ENCODE measurements at places on chromosomes 12 and 14.

GRCh38 chr14:30908826-30909225 lies 34.5 kb downstream of the COCH start:
- DNase-seq, result no peak

DNA sequence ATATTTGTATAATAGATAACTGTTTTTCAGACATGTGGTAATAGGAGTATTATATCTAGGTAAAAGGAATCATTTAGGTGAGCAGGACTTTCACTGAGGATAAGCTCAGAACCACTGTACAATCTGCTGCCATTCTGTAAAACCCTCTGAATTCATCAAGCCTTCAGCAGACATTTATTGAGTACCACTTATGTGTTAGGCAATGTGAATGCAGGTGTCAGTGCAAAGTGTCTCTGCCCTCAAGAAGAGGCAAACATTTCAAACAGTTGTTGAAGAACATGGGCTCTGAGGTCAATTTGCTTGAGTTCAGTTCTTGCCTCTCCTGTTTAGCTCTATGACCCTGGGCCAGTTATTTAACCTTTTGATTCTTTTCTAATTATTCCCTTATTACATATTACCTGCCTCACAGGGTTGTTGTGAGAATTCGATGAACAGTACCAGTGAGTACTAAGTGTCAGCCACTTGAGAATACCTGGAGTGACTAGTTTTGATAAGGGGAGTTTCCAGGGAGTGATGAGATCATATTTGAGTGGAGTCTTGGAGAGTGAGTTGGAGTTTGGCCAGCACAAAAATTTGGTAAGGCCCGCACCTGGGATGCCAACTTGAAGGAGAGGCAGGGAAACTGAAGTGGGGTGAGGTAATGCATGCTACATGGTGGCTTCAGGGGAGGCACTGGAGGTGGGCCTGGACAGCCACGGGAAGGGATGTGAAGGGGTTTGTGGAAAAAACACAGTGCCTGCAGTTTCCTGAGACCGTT lies 33.7 kb downstream of the RASSF8 start:
- DNase-seq, result no peak

GRCh38 chr14:41549282-41549681 lies 57.4 kb upstream of the LRFN5 start:
- DNase-seq, result no peak

DNA sequence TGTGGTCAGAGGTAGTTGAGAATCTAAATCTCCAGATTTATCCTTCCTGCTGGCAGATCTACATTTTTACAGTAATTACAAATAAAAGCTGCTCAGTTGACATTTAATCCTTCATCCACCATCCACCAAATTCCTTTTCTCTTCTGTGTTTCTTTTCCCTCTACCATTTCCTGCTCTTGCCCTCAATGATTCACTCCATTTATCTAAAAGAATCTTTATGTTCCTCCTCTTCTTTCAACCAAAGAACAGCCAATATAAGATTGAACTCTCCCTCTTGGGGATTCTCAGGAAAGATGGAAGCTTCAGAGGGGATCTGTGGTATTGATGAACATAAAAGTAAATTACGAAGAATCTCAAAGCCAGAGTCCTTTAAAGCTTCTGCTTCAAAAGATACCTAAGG lies 4.4 kb downstream of the MAP4K5 start:
- DNase-seq, result peak; percentile 54

GRCh38 chr14:71597955-71598660 lies 334.1 kb upstream of the RGS6 start:
- DNase-seq, result no peak

DNA sequence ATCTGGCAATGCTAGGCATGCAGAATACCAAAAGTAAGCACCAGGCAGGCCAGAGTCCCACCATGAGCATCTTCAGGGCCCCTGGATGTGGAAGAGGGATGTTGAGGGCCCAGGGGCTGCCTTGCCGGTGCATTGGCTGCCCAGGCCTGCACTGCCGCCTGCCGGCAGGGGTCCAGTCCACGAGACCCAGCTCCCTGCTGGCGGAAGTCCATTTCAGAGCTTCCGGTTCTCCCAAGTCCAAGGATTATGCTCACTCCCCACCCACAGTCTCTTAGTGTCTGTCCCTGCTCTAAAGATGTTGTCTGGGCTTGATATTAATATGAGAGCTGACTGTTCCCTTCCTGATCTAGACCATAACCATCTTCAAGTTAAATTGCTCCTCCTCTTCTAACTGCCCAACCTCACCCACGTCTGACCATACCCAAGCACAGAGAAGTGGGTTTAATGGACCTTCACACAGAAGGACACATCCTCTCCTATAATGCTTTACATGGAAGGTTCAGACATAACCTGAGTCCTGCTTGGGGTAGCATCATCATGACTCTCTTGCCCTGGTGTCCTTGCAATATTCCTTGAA lies 117.4 kb downstream of the DAD1 start:
- peak; percentile 7 for DNase-seq

DNA sequence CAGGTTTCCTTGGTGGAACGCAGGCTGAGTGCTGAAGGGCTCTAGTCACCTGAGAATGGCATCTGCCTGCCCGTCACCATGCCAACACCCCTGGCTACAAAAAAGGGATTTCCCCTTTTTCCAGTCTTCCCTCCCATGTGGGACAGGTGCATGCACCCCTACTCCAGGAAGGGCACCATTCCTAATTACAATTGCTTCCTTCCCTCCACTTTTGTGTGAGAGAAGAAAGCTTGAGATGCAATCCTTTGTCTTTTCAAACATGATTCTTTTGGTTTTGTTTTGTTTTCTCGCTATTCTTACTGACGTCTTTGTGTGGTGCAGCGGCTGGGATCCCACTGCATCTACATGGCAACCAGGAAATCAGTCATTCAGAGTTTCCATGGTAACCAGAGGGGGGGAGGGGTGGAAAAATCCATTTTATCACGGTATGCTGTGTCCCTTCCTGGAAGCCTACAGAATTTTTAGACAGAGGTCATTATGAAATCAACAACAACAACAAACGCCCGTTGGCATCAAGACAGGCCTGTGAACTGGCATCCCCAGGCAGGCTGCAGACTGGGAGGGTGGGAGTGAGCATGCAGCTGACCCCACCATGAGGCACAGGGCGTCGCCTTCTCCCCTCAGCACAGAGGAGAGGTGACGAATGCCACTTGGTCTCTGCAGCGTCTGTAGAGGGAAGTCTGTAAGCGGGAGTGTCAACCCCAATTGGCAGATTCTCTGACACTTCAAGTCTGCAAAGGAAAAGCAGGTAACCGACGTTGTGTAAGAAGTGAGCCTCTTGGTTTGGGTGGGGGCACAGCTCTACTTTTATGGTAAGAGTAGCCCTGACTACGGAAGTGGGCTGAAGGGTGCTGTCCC lies 13.6 kb upstream of the GNG2 start:
- peak; percentile 3 for DNase-seq

DNA sequence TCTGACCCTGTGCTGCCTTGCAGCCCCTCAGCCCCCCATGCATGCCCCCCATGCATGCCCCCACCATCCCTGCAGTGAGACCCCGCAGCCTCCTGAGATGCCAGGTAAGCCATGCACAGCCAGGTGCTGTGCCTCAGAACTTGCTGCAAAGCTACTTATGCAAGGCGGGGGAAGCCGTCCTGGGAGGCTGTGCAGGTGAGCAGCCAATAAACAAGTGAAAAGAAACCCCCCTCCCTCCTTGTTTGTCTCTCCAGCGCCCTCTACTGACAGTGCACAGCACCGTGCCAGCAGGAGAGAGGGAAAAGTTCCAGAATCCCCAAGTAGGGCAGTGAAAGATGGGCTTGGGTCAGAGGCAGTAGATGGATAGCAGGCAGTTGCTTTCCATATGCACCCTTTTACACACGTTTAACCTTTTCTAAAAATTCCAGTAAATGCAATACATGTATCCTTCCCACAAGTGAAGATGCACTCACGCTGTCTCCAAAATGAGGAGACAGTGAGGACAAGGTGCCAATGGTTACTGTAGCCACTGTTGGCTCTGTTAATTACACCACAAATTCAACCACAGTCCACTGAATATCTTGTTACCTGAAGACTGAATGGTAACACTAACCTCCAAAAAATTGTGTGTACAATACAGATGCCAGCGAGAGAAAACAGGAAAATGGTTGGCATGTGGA lies 18.0 kb downstream of the TNFAIP2 start:
- DNase-seq, result no peak

- DNase-seq, result peak; percentile 32
Measured at GRCh38 chr14:50045039-50045711, 71.2 kb downstream of the VCPKMT start.

GRCh38 chr12:126389220-126389841 lies 1324.1 kb downstream of the AACS start:
- no peak for DNase-seq

GRCh38 chr12:124359671-124360581 lies 65.0 kb downstream of the RFLNA start:
- DNase-seq, result no peak

DNA sequence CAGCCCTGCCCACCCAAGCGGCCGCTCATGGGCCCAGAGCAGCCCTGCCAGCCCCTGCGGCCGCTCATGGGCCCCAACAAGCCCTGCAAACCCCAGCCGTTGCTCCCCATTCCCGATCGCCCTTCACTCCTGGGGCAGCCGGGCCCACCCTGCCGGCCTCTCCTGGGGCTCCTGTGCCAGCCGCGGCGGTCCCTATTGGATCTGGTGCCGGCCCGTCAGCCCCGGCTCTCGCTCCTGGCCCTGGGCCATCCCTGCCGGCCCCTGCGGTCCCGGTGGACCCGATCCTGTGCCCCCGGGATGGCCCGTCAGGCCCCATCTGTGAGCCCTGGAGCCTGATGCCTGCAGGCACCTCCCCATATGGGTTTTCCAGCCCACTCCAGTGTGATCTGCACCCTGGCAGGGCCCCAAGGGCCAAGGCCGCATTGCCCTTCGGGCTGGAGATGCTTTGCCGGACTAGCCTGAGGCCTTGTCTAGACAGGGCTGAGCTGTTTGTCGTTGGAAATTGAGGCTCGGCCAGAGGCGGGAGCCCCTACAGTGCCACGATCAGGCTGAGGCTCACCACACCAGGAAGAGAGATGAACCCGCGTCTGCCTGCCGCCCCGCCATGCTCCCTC lies 20.3 kb downstream of the FBRSL1 start:
- DNase-seq, result no peak

GRCh38 chr14:104794631-104794992 lies 936 bp downstream of the AKT1 start:
- peak; percentile 62 for DNase-seq

DNA sequence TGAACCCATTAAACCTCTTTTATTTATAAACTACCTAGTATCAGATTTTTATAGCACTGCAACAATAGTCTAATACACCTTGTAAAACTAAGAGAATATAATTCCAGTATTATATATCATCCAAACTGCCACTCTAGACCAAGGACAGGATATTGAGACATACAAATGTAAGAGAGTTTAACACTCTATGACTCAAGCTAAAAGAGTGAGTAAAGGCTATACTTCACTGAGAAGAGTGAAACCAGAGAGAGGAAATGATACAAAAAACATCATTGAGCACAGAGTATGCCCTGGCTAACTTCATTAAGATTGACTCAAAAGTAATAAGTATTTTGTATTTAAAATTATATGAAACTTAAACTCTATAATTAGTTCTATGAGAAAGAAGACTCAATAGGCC lies 1951.9 kb upstream of the SEL1L start:
- DNase-seq, result peak; percentile 5

- no peak for DNase-seq
Measured at GRCh38 chr14:103890821-103891666, 37.2 kb upstream of the TDRD9 start.

- DNase-seq, result peak; percentile 6
Measured at GRCh38 chr14:76456200-76456599, 80.3 kb downstream of the ESRRB start.

GRCh38 chr14:83425138-83425537 lies 1891.5 kb upstream of the SEL1L start:
- peak; percentile 82 for DNase-seq

DNA sequence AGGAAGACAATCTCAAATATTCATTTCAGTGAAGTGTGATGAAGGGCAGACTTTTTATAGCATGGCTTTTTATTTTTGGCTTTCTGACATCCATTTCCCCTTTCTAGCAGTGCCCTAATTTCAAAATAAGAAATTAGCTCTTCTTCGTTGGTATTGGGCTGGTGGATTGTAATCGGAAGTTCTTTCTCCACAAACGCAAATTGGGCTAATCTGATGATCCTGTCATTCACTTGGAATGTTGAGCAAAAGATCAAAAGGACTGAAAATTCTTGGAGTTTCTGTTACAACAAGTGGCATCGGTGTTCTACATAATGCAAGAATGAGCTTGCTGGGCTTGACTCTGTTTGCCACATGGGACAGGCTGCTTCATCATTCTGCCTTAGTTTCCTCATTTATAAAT lies 1182.8 kb downstream of the FLRT2 start:
- DNase-seq, result peak; percentile 20

GRCh38 chr12:92581604-92582003 lies 121.2 kb upstream of the PLEKHG7 start:
- no peak for DNase-seq

DNA sequence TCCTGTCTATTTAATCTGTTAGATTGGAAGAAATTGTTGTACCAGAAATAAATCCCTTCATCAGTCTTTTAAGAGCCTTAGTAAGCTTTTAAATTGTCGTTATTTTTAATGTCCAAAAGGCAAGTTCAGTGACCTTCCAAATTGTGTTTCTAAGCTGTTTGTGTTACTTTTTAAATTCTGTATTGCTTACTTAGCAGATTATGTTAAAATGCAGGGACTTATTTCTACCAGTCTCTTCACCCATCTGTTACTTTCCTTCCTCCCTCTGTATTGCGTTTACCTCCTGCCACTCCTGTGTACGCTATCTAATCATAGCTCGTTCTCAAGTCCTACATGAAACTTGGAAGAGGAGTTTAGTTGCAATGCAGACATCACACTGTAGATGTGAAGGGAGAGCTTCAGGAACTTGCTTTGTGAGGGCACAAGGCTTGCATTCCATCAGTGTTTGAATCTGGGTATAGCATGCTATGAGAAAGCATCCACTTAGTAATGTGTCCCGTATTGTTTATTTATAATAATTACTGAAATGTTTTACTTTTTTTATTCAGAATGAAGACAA lies 406.5 kb upstream of the RGS6 start:
- DNase-seq, result no peak

DNA sequence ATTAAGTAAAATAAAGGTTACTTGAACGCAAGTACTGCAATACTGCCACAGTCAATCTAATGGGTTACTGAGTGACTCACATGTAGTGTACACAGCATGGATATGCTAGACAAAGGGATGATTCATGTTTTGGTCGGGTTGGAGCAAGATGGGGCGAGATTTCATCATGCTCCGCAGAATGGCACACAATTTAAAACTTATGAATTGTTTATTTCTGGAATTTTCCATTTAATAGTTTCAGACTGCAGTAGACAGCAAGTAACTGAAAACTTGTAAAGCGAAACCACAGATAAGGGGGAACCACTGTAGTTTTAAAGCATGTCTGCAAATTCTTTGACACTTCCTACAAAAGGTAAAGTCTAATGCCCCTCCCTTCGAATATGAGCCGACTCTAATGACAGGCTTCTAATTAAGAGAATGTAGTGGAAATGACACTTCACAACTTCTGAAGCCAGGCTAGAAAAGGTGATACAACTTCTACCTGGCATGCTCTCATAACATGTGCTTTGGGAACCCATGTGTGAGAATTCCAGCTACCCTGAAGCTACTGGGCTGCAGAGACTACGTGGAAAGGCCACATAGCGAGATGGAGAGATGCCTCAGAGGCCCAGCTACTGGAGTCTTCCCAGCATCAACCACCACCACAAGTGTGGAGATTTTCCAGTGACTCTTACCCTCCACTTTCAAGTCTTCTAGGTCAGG lies 13.9 kb upstream of the TCP11L2 start:
- DNase-seq, result peak; percentile 86

Data from adipocyte (in vitro differentiated cells).